ENCODE measurements at places on chromosomes 4 and X. TPM values are rescaled to one million over a fixed set of nuclear protein-coding genes. Genes with fewer than 3 reads are reported as not detected.

DNA sequence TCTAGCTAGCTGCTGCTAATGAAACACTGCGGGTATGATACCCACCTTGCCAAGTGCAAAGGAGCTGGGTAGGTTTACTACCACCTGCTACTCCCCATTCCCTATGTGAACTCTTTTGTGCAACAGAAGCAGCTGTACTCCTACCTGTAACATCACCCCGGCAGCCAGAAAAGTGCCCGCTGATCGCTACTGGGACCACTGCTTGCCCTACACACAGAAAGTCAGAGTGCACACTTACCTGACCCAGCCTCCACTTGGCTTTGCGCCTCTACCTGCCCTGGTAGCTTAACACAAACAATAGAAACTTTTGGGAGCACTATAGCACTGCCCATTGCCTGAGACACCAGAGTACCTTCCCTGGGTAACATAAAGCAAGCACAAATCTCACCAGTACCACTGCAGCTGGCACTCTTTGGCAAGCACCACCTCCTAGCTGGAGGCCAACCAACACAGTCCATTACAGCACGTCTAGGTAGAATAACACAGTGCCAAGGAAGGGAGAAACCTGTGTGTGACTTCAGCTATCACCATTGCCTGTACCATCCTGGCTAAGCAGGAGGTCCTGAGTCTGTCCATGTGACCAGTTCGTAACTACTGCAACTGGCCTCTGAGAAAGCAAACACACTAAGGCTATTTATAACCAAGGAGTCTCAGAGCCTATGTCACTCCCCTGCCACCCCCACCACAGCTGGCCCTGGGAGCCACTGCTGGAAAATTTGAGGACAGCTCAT, 80.1 kb downstream of the CENPC start:
- H3K27me3 ChIP-seq: no peaks in the 10 kb centered on the region
- H3K27ac ChIP-seq: no peak overlapping the region
- DNase-seq: no peak
- no peaks in the 10 kb centered on the region for H3K4me1 ChIP-seq
- H3K36me3 ChIP-seq: peaks cover 35% of the 10 kb centered on the region

DNA sequence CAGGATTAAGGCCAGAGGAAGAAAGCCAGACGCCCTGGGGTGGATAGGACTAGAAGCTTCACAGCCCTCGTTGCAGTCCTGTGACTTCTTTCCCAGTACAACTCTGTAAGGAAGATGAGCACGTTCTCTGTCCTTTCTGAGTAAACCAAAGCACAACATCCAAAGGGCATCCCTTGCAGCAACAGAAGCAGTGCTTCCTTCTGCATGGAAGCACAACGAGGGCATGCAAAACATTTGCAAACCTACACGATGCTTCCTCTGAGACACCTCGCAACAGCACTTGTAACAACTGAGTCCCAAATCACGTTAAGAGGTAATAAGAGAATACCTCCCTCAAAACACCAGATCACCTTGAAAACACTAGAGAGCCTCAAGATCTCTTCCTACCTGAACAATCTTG, 335.7 kb upstream of the RASGEF1B start:
- DNase-seq: no peak
- H3K27me3 ChIP-seq: no peaks in the 10 kb centered on the region
- no peaks in the 10 kb centered on the region for H3K4me1 ChIP-seq
- no peak overlapping the region for H3K27ac ChIP-seq
- no peak overlapping the region for H3K4me3 ChIP-seq
- no peaks in the 10 kb centered on the region for H3K36me3 ChIP-seq

- H3K36me3 ChIP-seq: no peaks in the 10 kb centered on the region
- H3K27me3 ChIP-seq: no peaks in the 10 kb centered on the region
- DNase-seq: no peak
- H3K27ac ChIP-seq: no peak overlapping the region
- H3K4me3 ChIP-seq: no peak overlapping the region
These were observed 231.9 kb downstream of the CHIC2 start for GRCh38 chr4:53832549-53832948.

The GRID2 gene
- not detected for total RNA-seq

Data from T-cell (primary cell).